Vagina (tissue), 2 donors: ENCODE measurements at places on chromosomes 6 and 20. TPM values are rescaled to one million over a fixed set of nuclear protein-coding genes. Genes with fewer than 3 reads are reported as not detected.

DNA sequence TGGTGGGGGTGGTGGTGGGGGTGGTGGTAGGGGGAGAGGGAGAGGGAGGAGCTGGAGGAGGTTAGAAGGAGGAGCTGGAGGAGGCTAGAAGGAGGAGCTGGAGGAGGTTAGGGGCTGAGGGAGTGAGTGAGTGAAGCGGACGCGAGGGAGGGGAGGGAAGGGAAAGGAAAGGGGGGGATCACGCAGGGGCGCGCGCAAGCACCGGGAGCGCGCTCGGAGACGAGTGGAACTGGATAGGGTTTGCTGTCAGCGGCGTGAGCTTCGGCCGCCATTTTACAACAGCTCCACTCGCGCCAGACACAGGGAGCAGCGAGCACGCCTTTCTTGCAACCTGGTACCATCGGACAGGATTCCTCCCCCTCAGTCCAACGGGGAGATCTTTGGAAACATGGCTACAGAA, 90.5 kb upstream of the FERMT1 start:
- no peak for DNase-seq
- H3K27me3 ChIP-seq, result no peaks in the 10 kb centered on the region

DNA sequence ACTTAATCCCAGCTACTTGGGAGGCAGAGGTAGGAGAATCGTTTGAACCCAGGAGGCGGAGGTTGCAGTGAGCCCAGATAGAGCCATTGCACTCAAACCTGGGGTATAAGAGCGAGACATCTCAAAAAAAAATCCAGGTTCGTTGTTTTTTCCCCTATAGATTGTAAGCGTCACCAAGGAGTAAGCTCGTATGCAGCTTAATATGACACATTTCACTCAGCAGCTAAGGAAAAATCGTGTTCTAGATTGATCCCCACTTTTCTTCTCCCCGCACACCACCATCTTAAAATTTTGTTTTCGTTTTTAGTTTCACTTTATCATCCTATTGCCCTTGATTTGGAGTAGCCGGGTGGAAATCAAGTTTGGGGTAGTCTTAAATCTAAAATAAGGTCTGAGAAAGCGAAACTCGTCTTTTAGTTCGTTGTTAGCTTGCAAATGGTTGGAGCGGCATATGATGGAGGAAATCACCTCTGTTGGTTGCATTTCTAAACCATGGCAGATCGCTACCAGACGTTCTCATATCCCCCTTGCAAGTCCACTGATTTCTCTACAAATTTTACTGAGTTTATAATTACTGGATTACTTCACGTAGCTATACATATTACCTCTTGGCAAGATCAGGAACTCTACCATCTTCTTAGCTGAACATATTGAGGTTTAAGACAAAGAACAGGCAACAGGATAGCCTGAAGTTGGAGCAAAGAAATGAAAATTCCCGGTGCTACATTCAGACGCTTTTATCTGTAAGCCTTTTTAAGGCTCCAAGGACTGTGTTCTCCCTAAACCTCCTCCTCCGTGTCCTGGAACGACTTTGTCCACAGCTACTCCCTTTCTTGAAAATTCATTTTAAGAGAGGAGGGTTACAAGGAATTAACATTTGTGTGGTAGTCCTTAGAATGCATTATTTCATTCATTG, 91.1 kb upstream of the BTN3A2 start:
- no peak for DNase-seq
- H3K27me3 ChIP-seq, result no peaks in the 10 kb centered on the region
- peak overlapping the region; percentile 72 for H3K27ac ChIP-seq
- H3K4me3 ChIP-seq, result peak overlapping the region; percentile 56
- no peaks in the 10 kb centered on the region for H3K36me3 ChIP-seq
- H3K4me1 ChIP-seq, result peaks cover 16% of the 10 kb centered on the region

- no peak for DNase-seq
- no peaks in the 10 kb centered on the region for H3K36me3 ChIP-seq
- no peaks in the 10 kb centered on the region for H3K27me3 ChIP-seq
- peaks cover 18% of the 10 kb centered on the region for H3K4me1 ChIP-seq
- H3K4me3 ChIP-seq, result no peak overlapping the region
Observed at GRCh38 chr20:51413857-51414256, 128.7 kb downstream of the NFATC2 start.

GRCh38 chr20:1950836-1951235, 43.0 kb downstream of the PDYN start:
- H3K4me3 ChIP-seq, result no peak overlapping the region
- no peaks in the 10 kb centered on the region for H3K27me3 ChIP-seq
- no peak overlapping the region for H3K27ac ChIP-seq
- DNase-seq, result peak; percentile 29
- peaks cover 21% of the 10 kb centered on the region for H3K4me1 ChIP-seq

DNA sequence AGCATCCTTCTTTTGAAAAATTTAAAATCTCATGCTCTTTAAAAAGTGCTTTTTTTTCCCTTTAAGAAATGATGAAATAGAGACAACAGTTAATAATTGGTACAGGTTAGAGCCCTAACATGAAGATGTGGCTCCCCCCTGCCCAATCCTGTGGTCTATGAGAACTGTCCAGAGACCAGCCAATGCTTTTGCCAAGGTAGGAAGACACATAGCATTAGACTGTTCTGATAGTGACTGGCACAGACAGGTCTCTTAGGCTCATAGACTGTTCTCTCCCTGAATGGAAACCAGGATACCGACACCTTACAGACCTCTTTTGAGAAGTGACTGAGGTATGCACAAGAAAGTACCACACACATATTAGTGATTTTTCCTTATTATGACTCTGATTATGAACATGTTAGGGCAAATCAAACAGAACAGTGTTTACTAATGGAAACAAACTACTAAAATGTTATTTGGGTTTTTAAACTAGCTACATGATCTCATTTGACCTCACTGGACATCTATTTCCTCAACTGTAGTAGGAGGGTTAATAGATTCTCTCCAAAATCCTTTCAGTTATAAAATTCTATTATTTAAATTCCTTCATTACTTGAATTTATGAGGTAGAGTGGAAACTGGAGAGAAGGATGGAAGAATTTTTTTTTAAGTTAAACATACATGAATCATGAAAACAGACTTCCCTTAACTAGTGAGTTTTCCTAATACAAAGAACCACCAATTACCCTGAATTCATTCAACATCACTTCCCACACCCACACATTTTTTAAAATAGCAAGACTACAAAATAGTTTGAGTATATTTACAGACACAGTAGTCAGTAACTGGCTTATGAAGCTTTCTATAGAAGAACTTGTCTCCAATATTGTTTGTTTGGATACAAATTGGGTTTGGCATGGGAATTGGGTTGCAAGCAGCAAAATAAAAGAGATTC, 120.4 kb downstream of the OGFRL1 start:
- H3K27ac ChIP-seq, result no peak overlapping the region
- DNase-seq, result no peak
- H3K27me3 ChIP-seq, result no peaks in the 10 kb centered on the region
- H3K4me1 ChIP-seq, result no peaks in the 10 kb centered on the region
- H3K4me3 ChIP-seq, result no peak overlapping the region
- no peaks in the 10 kb centered on the region for H3K36me3 ChIP-seq

GRCh38 chr6:48597951-48598350, 487.0 kb upstream of the PTCHD4 start:
- no peak overlapping the region for H3K4me3 ChIP-seq
- no peaks in the 10 kb centered on the region for H3K4me1 ChIP-seq
- DNase-seq, result no peak
- no peaks in the 10 kb centered on the region for H3K27me3 ChIP-seq

DNA sequence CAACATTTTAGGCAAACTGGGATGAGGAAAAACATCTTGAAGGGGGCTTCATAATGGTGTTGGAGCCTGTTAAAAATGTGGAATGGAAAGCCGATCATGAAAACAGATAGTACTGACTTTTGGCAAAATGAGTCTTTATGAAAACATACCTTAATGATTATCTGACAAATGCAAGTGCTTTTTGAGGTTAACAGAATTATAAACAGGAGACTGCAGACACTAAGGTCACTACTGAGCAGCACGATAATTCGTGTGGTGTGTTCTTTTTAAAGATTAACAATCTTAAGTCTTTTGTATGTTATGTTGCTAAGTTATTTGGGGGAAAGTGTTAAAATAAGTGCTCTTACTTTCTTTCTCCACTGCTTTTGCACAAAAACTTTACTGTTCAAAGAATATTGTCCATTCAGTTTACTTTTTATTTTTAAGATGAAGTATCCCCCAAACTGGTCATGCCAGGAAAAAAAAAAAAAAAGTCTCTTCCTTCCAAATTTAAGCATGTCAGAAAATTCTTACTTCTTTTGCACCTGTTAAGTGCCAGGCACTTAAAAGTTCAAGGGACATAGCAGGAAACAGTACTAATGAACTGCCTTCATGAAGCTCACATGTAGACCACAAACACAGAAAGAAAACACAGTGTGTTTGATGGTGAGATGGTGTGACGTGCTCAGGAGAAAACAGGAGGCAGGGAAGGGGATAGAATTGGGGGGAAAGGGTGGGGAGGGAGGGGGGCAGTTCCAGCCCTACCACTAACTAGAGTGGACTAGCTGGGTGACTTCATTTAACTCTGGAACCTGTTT, 73.2 kb downstream of the CDYL start:
- H3K27ac ChIP-seq, result no peak overlapping the region
- no peaks in the 10 kb centered on the region for H3K36me3 ChIP-seq
- H3K4me3 ChIP-seq, result no peak overlapping the region
- no peak for DNase-seq
- peaks cover 14% of the 10 kb centered on the region for H3K4me1 ChIP-seq

- no peak for DNase-seq
- H3K36me3 ChIP-seq, result no peaks in the 10 kb centered on the region
- no peak overlapping the region for H3K4me3 ChIP-seq
- no peak overlapping the region for H3K27ac ChIP-seq
- H3K4me1 ChIP-seq, result no peaks in the 10 kb centered on the region
Observed at GRCh38 chr6:54094786-54095185, 16.5 kb upstream of the MLIP start.

DNA sequence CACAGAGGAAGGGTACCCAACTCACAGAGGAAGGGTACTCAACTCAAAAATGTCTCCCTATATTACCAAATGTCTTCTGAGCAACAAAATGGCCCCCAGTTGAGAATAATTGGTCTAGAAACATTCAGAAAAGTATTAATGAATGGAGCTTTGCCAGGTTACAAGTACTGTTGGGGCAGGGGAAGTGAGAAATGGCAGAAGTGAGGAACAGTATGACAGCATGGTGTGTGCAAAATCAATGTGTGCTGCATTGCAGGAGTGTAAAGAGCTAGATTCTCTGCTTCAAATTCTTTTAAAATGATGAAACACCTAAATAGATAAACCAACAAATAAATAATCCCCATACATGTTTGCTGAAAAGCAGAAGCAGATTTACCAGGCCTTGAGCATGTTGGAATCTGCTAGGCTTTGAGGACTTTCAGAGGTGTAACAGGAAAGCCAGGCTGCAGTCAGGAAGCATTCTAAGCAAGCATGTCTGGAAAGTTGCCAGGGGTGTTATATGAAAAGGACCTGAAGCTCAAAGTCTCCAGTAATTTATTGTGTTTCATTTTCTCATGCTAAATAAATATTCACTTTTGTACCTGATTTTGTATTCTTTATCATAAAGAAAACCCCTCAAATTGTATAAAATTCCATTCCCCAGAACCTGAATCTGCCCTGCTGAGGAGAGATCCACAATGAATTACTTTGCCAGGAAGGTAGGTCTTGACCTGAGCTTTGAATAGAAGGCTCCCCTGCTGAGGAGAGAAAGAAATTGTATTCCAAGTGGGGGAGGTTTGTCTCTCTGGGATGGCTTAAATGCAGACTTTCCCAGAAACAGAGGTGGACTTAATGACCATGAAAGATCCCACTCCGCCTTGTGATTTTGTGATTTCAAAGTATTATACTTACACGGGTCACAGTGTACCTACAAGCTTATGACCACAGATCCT, 265.0 kb upstream of the MARCKS start:
- no peak overlapping the region for H3K27ac ChIP-seq
- H3K4me1 ChIP-seq, result peaks cover 28% of the 10 kb centered on the region
- H3K4me3 ChIP-seq, result no peak overlapping the region
- no peaks in the 10 kb centered on the region for H3K27me3 ChIP-seq
- H3K36me3 ChIP-seq, result no peaks in the 10 kb centered on the region

DNA sequence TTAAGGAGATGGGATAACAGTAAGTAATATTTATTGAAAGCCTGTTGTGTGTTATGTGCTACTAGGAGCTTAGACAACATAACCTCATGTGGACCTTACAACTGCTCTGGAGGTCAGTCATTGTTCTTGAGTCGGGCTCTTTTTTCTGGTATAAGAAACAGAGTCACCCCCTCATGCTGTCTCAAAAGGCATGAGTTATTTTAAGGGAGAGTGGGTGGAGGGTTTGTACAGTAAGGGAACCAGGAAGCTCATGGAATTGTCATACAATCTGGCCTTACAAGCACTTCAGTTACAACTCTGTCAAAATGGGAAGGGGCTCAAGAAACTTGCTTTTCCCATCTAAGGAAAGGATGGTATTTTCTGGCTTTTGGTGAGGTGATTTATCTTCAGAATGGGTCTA, 16.5 kb upstream of the DSE start:
- no peak overlapping the region for H3K4me3 ChIP-seq
- no peaks in the 10 kb centered on the region for H3K36me3 ChIP-seq
- no peak overlapping the region for H3K27ac ChIP-seq
- H3K4me1 ChIP-seq, result no peaks in the 10 kb centered on the region
- H3K27me3 ChIP-seq, result no peaks in the 10 kb centered on the region

DNA sequence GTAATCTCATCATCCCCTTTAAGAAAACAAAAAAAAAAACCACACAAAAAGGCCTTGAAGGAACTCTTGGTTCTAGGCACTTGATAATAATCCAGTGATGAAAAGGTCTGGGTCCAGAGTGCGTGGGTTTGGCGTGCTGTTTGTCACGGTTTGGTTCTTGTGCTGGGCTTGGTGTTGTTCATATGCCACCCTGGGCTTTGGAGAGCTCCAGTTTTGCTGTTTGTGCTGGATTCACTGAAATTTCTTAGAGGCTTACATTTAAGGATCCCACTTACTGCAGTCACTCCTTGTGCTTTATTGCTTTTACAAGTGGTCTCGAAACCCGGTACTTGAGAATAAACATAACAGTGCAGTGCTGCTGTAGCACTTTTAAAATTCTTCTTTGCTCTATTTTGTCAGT, 68.8 kb upstream of the XRN2 start:
- no peak overlapping the region for H3K4me3 ChIP-seq
- DNase-seq, result no peak
- H3K27me3 ChIP-seq, result no peaks in the 10 kb centered on the region
- H3K4me1 ChIP-seq, result no peaks in the 10 kb centered on the region

Gene OVOL2
- 9.3 TPM for total RNA-seq

Gene CASS4
- total RNA-seq, result 0.74 TPM

Gene ACTL10
- 1.5 TPM for total RNA-seq

Gene PRR18
- not detected for total RNA-seq

Gene HSPA1L
- total RNA-seq, result 0.98 TPM

Gene CCR6
- total RNA-seq, result 1.2 TPM

Gene VGLL2
- total RNA-seq, result not detected
